ENCODE measurements at places on chromosomes 1 and 21. TPM values are rescaled to one million over a fixed set of nuclear protein-coding genes. Genes with fewer than 3 reads are reported as not detected.

DNA sequence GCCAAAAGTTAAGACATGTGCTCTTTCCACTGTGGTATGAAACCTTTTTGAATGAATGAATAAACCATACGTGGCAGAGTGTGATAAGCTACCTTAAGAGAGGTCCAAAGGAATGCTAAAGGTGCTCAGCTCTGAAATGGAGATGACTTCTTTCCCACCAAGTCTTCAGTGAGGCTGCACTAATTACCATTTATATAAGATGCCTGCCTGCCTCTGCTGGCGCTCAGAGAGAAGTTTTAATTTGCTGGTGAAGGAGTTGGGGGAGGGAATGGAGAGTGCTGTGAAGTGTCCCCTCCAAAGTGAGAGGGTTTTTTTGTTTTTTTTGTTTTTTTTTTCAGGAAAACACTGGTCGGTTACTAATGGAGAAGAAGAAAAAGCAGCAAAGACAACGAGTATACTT is 559.0 kb downstream of the OMA1 start:
- DNase-seq: no peak

DNA sequence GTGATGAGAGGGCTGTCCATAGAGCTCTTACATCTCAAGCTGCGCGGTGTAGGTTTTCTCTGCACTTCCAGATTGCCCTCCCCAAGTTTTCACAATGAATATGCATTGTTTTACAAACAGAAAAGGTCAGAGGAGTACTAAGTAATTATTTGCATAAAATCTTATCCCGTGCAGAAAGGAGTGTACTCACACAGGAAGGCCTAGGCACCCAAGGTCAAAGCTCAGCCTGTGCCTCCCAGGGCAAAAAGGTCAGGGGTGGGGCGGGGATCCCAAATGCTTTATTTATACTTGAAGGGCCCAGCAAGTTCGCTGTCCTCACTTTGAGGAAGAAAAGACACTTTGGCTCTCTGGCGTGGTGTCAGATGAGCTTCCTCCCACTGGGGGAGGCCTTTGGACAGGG is 10.3 kb upstream of the KCNE1 start:
- no peak for DNase-seq

DNA sequence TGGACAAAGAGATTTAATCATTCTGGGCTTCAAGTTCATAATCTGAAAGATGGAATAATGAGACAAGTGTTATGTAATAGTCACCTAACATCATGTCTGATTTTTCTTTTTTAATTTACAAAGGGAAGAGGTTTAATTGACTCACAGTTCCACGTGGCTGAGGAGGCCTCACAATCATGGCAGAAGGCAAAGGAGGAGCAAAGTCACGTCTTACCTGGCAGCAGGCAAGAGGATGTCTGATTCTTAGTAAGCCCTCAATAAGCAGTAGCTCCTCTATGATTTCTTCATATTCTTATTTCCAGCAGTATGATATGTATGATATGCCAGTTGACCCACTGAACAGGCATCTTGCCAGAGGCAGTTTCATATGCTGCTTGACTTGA is 152.7 kb downstream of the S1PR1 start:
- no peak for DNase-seq

DNA sequence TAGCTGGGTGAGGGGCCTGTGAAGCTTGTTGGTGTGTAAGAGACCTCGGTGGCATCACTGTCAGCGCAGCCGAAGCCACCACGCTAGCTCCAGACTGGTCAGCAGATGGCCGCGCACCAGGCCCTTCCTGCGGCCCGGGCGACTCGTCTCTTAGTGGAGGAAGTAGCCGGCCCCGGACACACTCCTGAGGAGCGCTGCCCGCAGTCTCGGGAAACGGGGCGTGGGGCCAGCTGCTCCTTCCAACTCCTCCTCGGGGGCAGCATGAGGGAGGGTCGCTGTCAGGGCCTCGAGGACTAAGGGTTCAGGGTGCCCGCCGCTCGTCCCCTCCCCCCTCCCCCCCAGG is 20.4 kb downstream of the H3-3A start:
- peak; percentile 45 for DNase-seq

- DNase-seq: no peak
Observed at GRCh38 chr21:44304877-44305293, 5.0 kb downstream of the PFKL start.

- DNase-seq: no peak
Observed at GRCh38 chr21:35525443-35525842, 476.3 kb upstream of the RUNX1 start.

The EPS8L3 gene
- 0.15 TPM for total RNA-seq

The TTC22 gene
- not detected for total RNA-seq

The HES3 gene
- not detected for total RNA-seq

The S100A7 gene
- total RNA-seq: not detected

The FAM72C gene
- total RNA-seq: 29.5 TPM

All from NCI-H460 (cell line).